ENCODE measurements at places on chromosomes 3 and 15.
A peak's percentile ranks its signal among the peaks of the same experiment; 100 is the strongest.

GRCh38 chr15:93126148-93126547 is 37.1 kb upstream of the RGMA start:
- ATAC-seq = no peak

- ATAC-seq = no peak
These were observed 365.2 kb upstream of the DPH6 start for GRCh38 chr15:35911052-35911777.

- no peak for ATAC-seq
These were observed 8.6 kb downstream of the TIMP4 start for GRCh38 chr3:12150112-12150511.

GRCh38 chr3:15610082-15610759 is 8.7 kb downstream of the BTD start:
- peak; percentile 52 for ATAC-seq

GRCh38 chr3:40173227-40173721 is 136.2 kb upstream of the EIF1B start:
- no peak for ATAC-seq

DNA sequence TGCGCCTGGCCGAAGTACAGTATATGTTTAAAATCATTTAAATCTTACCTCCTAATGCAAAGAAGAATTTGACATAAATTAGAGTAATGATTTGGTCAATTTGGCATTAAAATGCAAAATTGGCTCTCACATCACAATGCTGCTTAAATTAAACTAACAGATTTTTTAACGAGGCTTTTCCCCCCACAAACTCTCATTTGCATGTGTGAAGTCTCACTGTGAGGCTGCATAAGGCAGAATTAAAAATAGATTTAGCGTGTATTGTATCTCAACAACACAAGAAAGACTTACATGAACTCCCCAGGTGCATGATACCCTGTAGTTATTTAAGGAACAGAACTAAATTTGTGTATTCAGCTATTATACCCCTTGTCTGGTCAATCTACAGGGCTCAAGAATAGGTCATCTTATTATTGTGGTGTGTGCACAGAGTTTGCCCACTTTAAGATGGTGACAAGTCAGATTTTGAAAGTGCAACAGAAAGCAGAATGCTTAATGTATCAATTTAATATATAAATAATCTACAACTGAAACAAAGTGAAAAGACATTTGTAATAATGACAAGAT is 897.9 kb downstream of the EPHA3 start:
- ATAC-seq = no peak

GRCh38 chr3:149274220-149274619 is 52.6 kb upstream of the CP start:
- ATAC-seq = no peak

- ATAC-seq = no peak
These were observed 14.4 kb upstream of the CLDN1 start for GRCh38 chr3:190336516-190337189.

Data from SK-N-SH treated with all-trans-retinoic acid at 6 μM for 48 hours (cell line).